Activated T-helper 1 cell treated with Interleukin-2 at 50 U/mL for 16 hours (primary cell): ENCODE measurements at places on chromosomes 7 and 10.

DNA sequence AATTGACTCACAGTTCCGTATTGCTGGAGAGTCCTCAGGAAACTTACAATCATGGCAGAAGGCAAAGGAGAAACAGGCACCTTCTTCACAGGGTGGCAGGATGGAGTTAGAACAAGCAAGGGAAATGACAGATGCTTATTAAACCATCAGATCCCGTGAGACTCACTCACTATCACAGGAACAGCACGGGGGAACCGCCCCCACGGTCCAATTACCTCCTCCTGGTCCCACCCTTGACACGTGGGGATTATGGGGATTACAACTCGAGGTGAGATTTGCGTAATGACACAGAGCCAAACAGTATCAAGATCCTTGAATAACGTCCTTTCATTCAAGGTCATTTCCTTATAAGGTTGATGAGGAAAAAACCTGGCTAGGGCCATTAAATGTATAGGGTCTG is 176.6 kb downstream of the TPK1 start:
- no peak for DNase-seq

DNA sequence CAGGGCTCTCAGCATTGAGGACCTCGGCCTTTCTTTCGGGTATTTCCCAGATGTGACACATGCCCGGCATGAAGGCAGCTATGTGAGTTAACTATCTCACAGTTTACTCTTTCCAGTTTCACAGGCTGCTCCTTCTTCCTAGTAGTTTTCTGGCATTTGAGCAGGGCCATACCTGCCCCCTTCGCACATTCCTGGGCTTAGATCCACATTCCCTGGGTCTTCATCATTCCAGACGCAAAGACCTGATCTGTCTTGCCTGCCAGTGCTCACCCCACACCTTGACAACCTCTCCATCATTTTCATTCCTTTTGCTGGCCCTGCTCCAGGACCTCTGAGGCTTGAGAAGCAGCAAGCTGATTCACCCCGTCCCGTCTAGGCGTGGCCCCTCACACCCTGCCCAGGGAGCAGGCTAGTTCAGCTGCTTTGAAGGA is 227.5 kb downstream of the WDR11 start:
- DNase-seq: no peak

DNA sequence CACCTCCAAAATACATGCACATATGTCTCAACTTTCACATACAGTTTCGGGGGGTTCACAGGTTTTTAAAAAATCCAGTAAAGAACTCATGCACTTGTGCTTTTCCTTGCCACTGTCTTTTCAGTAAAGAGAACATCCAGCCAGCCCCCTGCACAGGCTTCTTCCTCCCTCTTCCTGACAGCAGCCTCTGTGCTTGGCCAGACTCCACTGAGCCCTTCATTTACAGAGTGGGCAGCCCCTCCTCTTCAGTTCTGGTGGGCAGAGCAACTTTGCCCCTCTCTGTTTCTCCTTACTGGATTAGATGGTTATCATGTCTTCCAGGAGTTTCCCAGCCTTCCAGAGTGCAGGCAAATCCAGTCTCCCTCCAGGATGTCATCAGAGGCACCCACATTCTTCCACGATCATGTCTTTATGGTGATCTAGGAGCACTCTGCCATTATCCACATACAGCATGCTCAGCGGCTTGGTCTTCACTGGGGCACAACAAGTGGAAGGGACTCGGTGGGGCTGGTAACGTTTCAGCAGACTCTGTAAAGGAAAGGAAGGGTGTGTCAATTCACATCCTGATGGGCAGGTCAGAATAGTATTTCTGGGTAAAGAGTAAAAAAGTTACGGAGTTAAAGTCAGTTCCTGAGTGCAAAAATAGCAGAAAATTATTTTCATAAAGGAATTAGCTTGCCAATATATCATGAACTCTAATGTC is 8.8 kb downstream of the NODAL start:
- DNase-seq: no peak

- DNase-seq: no peak
Observed at GRCh38 chr7:157465891-157466866, 129.4 kb downstream of the DNAJB6 start.

DNA sequence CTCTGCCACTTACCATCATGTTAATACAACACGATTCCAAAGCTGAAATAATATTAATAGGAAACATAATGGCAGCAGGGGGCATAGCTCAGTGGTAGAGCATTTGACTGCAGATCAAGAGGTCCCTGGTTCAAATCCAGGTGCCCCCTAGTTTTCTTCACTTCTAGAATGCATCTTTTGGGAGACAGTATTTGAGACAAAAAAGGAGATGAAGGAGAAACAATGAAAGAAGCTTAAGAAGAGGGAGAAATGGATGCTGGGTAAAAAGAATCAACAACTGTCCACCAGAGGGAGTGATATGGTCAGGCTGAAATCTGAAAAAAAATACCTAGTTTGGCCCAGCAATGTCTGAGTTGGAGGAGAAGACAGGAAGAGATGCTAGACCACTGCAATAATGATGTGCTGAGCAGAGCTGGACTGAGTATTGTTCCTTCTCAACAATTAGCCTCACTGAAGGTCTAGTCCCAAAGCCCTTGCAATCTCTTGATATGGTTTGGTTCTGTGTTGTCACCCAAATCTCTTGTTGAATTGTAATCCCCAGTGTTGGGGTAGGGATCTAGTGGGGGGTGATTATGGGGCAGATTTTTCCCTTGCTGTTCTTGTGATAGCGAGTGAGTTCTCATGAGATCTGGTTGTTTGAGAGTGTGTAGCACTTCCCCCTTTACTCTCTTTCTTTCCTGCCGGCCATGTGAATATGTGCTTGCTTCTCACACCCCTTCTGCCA is 48.3 kb downstream of the ZNF783 start:
- DNase-seq: no peak

DNA sequence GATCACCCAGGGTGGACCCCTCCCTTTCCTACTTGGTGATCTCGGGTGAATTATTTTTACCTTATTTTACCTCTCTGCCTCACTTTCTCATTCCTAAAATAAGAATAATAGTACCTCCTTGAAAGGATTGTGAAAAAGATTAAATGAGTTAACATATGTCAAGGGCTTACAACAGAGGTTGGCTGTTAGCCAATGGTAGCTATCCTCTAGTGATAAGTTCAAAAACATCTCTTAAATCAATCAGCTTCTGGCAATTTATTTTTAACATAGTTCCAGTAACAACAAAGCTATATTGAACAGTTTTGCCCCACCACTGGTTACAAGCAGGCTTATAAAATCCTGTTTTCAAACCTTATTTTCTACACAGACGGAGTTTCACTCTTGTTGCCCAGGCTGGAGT is 45.4 kb downstream of the TMEM168 start:
- DNase-seq: no peak

DNA sequence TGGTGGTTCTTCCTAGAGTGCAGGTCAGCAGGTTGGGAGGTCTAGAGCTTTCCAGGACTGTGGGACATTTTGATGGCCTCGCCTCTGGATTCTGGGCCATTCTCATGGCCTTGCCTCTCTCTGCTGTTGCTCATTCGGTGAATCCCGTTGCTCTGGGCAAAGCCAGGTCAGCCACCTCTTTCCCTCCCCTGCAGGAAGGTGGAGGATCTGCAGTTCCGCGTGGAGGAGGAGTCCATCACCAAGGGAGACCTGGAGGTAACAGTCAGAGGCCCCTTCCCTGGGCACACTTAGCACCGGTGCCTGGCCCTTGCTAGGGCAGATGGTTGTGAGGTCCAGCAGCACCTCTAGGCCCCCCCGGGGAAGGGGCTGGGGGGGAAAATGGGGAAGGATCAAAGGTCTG is 74.9 kb downstream of the CLIP2 start:
- DNase-seq: no peak

GRCh38 chr7:29516491-29516890 is 47.1 kb upstream of the PRR15 start:
- DNase-seq: no peak

DNA sequence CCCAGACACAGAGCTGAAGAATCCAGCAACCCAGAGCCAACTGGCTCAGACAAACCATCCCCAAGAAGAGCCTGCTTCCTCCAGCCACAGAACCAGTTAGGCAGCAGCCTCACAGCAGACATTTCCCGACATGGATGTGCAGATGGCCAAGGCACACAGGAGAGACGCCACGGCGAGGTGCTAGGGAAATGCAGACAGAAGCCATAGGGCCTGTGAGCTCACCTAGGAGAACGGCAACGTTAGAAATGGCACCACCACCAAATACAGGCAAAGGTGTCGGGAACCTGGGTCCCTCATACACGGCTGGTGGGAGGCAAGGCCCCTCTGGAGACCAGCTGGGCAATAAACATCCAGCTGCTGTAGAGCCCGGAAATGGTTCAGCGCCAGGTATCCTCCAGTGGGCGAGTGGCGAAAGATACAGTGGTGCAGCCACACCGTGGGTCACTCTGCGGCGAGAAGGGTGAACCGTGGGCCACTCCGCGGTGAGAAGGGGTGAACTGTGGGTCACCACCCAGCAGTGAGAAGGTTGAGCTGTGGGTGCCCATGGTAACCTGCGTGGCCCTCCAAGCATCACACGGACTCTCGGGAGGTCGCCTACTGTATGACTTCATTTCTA is 31.2 kb downstream of the JAKMIP3 start:
- no peak for DNase-seq

GRCh38 chr10:87632454-87632853 is 27.2 kb upstream of the PAPSS2 start:
- no peak for DNase-seq

- DNase-seq: no peak
Observed at GRCh38 chr7:124497176-124497575, 268.4 kb downstream of the GPR37 start.

DNA sequence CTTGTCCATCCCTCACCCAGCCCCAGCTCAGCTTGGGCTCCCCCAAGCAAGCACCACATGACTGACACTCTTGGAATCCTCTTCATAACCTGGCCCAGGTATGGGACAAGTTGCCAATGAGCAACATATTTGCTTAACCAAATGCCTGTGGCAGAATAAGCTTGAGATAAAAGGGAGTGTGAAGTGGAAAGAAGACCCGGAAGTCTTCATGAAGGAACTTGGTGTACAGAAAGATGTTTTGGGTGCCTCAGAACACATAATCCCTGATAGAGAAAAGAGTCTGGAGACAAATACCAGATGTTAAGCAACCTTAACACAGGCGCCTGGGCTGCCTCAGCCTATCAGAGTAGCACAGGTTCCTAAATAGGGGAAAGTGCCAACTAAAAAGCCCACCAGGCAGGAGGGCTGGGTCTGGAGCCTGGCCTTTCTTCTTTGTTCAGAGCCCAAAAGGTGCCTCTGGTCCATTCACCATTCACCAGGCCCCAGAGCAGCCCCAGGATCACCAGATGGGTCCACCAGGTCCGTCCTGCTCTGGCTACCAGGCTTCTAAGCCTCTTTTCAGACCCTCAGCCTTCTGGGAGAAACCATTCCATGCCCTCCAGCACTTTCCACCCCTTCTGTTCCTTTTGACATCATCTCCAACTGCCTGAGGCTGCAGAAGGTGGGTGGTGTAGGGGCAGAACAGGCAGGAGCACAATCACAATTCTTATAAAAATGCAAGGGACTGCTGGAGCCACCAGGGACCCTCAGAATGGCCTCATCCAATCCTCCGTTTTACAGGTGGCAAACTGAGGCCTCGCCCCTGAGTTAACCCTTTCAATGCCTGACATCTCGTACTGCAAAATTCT is 22.6 kb downstream of the KCNMA1 start:
- no peak for DNase-seq

- no peak for DNase-seq
Observed at GRCh38 chr7:139683137-139683921, 94.5 kb downstream of the HIPK2 start.

DNA sequence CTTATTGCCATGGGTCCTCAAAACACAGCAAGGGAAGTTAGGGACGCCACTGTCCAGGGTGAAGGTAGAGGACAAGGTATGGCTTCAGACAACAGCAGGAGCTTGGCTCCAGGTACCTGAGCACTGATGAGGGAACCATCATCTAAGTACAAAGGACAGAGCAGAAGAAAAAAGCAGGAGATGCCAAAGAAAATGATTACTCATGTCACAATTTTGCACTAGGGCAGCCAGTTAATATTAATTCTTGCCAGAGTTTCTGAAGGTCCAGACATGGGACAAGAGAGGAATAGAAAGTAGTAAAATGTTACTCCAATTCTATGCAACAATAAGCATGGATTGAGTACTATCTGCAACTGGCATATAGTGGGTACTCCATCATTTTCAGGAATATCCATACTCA is 14.1 kb downstream of the PTN start:
- no peak for DNase-seq
